ENCODE measurements at places on chromosomes 13 and 19.

DNA sequence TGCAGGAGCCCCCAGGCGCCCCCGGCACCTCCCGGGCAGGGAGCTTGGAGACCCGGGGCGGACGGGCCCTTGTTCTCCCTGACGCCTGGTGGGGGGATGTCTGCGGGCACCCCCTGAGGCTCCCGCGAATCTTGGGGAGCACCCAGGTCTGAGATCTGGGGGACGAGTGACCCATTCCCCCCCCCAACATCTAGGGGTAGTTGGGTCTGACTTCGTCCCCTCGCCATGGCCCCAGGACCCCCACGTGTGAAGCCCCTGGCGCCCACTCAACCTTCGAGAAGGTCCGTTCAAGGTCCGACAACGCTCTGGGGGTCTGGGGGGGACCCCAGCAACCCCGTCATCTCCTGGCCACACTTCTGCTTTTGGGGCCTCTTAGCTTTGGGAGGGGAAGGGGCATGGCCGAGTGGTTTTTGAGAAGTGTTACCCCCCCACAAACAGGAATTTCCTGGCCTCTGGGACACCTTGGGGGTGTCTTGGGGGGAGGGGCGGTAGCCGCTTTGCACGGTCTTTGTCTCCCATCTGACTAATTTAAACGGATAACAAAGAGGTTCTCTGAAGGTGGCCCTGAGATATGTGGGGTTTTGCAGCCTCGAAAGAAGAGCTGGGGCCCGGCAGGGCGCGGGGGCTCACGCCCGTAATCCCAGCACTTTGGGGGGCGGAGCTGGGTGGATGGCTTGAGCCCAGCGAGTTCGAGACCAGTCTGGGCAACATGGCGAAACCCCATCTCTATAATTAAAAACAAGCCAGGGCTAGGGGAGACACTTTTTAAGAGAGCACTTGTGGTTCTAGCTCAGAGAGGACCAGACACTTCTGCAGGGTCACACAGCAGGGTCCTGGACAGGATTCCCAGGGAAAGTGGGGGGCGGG lies 608 bp downstream of the CNN2 start:
- no peak for DNase-seq

DNA sequence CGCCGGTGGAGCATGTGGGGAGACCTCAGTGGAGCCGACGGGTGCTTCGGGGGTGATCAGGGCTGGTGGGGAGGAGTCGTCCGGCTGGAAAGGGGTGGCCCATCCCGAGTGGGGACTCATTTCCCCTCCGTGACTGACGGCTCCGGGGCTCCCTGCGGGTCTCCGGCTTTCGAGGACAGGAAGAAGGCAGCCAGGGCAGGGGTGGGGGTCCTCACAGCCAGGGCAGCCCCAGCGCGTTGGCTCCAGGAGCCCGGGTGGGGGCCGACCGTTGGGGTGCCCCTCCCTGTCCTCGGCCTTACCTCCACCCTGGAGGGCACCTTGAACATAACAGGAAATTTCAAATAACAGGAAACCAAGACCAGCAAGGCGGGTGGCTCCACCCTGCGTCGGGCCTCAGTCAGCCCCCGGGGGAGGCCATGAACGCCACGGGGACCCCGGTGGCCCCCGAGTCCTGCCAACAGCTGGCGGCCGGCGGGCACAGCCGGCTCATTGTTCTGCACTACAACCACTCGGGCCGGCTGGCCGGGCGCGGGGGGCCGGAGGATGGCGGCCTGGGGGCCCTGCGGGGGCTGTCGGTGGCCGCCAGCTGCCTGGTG lies at the start of gene S1PR4:
Gene S1PR4, plus strand, starts transcription at position 393 of the 596 bp plus-strand sequence. Its CDS starts 24 bp downstream, at position 417.
- DNase-seq = no peak

GRCh38 chr19:55443824-55444480 lies 852 bp upstream of the SHISA7 start:
- no peak for DNase-seq

DNA sequence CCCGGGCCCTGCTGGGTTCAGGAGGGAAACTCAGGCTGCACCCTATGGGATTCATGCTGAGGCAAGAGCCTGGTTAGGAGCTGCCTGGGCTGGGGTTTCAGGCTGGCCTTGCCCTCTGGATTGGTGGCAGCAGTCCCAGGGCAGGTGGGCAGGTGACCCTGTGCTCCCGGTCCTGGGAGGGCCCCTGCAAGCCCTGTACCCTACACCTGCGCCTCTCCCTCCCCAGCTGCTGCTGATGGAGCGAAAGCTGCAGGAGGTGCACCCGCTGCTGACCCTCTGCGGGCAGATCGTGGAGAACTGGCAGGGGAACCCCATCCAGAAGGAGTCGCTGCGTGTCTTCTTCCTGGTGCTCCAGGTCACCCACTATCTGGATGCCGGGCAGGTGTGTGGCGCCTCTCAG lies 20.4 kb downstream of the MAU2 start:
- DNase-seq = no peak
